ENCODE measurements at places on chromosomes 4 and X.

DNA sequence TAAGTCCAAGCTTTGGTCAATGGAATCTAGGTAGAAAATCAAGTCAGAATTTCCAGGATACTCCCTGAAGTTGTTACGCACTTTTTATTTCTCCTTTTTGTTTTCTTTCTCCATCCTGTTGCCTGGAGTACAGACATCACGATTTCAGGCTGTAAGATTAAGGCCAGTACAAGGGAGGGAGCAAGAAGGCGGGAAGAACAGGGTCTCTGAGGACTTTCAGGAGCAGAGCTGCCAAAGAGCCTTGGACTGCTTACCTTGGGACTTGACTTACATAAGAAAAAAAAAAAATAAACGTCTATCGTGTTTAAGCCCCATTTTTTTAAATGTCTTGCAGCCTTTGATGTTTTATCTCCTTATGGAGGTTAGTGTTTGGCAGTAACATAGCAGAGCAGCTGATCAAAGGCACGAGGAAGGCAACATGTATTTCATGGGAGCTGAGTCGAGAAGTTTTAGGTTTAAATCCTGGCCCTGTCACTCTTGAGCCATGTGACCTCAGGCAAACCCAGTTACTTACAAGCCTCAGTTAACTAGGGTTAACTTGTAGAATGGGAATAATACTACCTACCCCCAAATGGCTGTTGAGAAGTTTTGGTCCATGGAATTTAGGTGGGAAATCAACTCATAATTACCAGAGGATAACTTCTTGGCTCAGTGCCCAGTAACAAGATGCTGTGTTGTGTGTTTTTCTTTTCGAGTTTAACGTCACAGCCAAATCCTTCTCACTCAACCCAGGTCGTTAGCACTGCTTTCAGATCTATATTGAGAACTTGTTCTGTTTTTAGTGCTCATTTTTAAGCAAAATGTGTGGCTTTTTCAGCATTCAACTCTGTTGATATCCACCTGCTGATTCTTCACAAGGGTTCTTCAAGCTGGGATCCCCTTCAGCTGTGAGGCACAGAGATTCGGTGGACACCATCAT lies 106.8 kb downstream of the CLNK start:
- H3K27ac ChIP-seq = no peak overlapping the region
- H3K4me3 ChIP-seq = no peak overlapping the region
- no peaks in the 10 kb centered on the region for H3K4me1 ChIP-seq
- no peaks in the 10 kb centered on the region for H3K27me3 ChIP-seq

DNA sequence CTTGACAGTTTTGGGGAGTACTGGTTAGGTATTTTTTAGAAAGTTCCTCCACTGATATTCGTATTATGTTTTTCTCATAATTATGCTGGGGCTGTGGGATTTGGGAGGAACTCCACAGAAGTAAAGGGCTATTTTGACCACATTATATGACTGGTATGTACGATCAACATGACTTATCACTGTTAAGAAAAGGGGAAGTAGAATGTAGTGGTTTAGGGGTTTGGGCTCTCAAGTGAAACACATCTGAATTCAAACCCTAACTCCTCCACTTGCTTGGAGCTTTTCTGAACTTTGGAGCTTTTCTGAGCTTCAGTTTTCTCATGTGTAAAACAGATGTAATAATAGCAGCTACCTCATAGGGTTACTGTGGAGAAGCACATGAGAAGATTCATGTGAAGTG lies 96.4 kb upstream of the C1GALT1C1 start:
- H3K36me3 ChIP-seq = no peaks in the 10 kb centered on the region
- DNase-seq = no peak
- H3K4me3 ChIP-seq = no peak overlapping the region
- H3K27me3 ChIP-seq = no peaks in the 10 kb centered on the region
- H3K27ac ChIP-seq = no peak overlapping the region
- no peaks in the 10 kb centered on the region for H3K4me1 ChIP-seq

DNA sequence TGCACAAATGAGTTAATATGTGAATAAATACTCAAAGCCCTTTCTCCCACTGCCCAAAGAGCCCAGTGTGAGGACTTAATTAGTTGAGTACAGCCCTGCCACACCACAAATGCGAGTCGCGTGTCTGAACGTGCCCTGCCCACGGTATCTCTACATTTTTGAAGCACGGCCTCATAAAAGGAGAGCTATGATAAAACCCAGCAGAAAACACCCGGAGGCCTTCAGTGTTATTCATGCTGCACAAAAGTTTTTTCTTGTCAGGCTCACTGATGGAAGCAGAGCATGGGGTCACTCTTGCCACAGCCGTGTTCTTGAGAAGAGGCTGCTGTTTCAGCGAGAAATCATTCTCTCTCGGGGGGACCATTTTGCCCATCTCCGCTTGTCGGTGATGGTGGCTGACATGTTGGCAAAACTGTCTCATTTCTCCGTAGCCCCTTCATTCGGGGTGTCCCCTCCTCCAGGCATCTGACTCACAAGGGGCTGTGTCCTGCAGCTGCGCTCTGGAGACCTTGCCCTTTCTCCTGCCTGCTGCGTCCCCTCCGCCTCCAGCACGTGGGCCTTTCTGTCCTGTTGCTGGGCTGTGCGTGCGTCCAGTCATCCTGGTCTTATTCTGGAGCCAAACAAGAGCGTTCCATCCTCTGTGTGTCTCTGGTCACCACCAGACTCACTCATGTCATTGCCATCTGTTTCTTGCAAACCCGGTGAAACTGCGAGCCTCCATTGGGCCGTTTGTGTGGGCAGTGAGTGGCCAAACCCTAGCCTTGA lies 88.8 kb downstream of the SORCS2 start:
- no peak overlapping the region for H3K27ac ChIP-seq
- H3K4me3 ChIP-seq = no peak overlapping the region
- H3K27me3 ChIP-seq = no peaks in the 10 kb centered on the region
- no peak for DNase-seq
- no peaks in the 10 kb centered on the region for H3K36me3 ChIP-seq

DNA sequence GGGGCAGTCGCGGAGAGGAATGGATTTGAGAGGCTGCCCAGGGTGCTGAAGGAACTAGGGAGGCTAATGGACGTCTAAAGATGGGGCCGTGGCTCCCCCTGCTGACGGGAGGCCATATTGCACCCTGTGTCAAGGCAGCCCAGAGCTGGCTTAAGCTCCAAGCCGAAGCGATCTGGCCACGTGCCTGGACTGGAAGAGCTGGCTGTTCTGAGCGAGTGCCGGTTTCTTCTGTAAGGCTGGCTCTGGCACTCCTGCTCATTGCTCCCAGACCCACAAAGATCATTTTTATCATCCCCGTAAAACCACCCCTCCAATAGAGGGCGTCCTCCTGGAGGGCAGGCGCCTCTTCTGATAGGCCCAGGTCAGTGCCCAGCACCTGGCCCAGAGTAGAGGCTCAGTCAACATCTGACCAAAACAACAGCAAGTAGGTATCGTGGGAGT lies 5.6 kb downstream of the PNCK start:
- H3K27ac ChIP-seq = no peak overlapping the region
- H3K36me3 ChIP-seq = no peaks in the 10 kb centered on the region
- DNase-seq = peak; percentile 86
- no peaks in the 10 kb centered on the region for H3K27me3 ChIP-seq
- no peak overlapping the region for H3K4me3 ChIP-seq
- H3K4me1 ChIP-seq = no peaks in the 10 kb centered on the region

GRCh38 chr4:6282314-6282771 lies 12.7 kb downstream of the WFS1 start:
- no peaks in the 10 kb centered on the region for H3K27me3 ChIP-seq
- DNase-seq = no peak
- no peaks in the 10 kb centered on the region for H3K36me3 ChIP-seq
- no peak overlapping the region for H3K4me3 ChIP-seq
- H3K4me1 ChIP-seq = no peaks in the 10 kb centered on the region

GRCh38 chrX:47634871-47635575 lies 5.3 kb upstream of the CFP start:
- no peaks in the 10 kb centered on the region for H3K4me1 ChIP-seq
- no peaks in the 10 kb centered on the region for H3K27me3 ChIP-seq
- no peak overlapping the region for H3K4me3 ChIP-seq
- no peak for DNase-seq

- H3K27me3 ChIP-seq = no peaks in the 10 kb centered on the region
- no peaks in the 10 kb centered on the region for H3K36me3 ChIP-seq
- H3K4me1 ChIP-seq = peaks cover 28% of the 10 kb centered on the region
- H3K4me3 ChIP-seq = no peak overlapping the region
Observed at GRCh38 chrX:31340587-31340986, 268.7 kb upstream of the FTHL17 start.

GRCh38 chr4:79652232-79652631 lies 244.2 kb upstream of the GK2 start:
- no peaks in the 10 kb centered on the region for H3K27me3 ChIP-seq
- H3K27ac ChIP-seq = no peak overlapping the region
- H3K36me3 ChIP-seq = no peaks in the 10 kb centered on the region
- no peak overlapping the region for H3K4me3 ChIP-seq

DNA sequence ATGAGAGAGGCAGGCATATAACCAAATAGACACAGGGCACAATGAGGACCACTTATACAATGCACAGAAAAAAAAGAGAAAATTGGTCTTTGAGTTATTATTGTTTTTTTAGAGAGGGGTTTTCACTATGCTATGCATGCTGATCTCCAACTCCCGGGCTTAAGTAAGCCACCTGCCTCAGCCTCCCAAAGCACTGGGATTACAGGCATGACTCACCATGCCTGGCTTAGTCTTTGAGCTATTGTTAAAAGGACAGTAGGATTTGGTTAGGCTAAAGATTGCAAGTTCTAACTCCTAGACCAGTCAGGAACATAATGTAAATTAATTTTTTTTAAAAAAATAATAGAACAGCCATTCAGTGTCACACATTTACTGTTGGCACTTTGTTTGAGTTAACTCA lies 340.1 kb downstream of the GPAT3 start:
- no peak for DNase-seq
- H3K36me3 ChIP-seq = no peaks in the 10 kb centered on the region
- H3K27me3 ChIP-seq = no peaks in the 10 kb centered on the region
- H3K4me3 ChIP-seq = no peak overlapping the region
- no peak overlapping the region for H3K27ac ChIP-seq

- no peaks in the 10 kb centered on the region for H3K36me3 ChIP-seq
- no peak overlapping the region for H3K4me3 ChIP-seq
- peaks cover 12% of the 10 kb centered on the region for H3K4me1 ChIP-seq
- no peak overlapping the region for H3K27ac ChIP-seq
Observed at GRCh38 chr4:101337688-101338087, 9.6 kb downstream of the PPP3CA start.
